NCI-H1417 treated with DMSO at 0.1 percent for 48 hours (cell line): ENCODE measurements at places on chromosomes 3 and 15.

DNA sequence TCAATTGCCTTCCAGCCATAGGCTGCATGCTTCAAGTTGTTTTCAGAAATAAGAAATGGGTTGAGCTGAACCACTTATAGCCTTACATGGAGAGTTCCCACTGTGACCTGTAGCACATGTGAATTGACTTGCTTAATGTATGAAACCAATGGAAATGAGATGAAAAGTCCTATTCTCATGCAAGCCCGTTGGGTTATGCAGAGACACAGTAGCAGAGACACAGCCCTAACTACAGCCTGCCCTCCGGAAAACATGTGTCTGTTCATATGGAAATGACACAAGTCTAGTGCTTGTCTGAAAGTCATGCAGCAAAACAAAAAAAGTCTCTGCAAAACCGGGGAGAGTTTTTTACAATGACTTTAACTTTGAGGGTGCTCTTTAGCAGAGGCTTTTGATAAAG lies 14.5 kb downstream of the HIGD2B start:
- no peak for DNase-seq

- no peak for DNase-seq
Observed at GRCh38 chr3:138206196-138206595, 19.1 kb downstream of the ARMC8 start.

GRCh38 chr15:54675241-54675640 lies 521.5 kb downstream of the RSL24D1 start:
- no peak for DNase-seq

GRCh38 chr3:23480329-23480714 lies 277.2 kb downstream of the UBE2E2 start:
- DNase-seq: no peak

DNA sequence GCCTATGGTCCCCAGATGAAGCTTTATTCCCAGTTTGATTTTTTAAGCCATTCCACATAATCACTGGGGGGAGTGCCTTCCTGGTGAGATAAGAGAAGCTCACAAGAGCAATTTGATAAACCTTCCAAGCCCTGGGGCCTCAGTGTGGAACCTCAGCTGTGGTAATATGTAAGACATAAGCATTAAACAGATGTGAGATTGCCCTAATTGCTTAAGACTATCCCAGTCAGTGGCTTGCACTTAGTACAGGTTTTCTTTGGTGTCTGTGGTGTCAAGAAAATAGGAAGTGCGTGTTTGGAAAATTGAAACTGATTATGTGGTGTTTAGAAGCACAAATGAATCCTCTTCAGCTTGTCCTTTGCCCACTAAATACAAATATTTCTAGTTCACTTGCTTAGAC lies 54.3 kb downstream of the LRRN1 start:
- DNase-seq: no peak

DNA sequence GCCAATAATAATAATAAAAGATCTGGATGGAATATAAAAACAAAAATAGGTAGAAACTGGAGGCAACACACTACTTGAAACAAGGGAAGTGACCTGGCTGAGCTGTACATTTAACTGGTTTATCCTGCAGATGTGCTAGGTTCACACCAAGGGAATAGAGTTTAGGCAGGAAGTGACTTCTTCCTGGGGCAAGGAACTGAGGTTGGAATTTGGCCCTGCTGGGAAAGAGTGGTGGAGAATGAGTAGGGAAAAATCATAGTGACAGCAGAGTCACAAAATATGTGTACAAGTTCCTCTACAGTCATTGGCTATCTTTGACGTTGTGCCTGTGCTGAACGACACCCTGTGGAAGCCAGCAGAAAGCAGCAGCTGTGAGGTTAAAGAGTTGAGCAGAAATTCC lies 44.1 kb downstream of the ARHGAP11B start:
- DNase-seq: no peak

DNA sequence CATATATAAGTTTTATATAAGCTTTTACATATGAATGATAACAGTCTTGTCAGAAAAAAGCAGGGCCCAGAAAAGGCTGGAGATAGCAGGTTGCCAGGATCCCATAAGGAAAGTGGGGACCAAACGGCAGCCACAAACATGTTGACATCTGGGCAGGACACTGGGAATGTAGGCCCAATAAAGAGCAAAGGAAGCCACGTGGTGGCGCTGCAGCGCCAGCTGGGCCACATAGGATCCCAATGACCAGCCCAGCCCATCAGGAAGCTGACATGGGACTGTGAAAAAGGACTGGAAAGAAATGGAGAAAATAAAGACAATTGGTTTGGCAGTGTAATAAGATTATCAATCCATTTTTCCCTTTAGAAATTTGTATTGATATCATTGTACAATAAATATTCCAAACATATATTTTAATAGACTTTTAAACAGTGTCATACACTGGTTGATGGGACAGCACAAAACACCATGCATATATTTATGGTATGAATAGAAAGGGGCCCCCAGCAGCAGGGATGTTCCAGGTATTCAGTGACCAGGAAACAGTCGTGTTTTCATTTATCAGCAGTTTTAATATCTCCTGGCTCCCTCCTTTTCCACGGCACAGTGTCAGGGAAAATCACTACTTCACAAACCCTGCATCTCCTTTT lies 89.0 kb upstream of the STRIT1 start:
- peak; percentile 47 for DNase-seq

- no peak for DNase-seq
Observed at GRCh38 chr3:66483006-66483405, 17.8 kb downstream of the LRIG1 start.

DNA sequence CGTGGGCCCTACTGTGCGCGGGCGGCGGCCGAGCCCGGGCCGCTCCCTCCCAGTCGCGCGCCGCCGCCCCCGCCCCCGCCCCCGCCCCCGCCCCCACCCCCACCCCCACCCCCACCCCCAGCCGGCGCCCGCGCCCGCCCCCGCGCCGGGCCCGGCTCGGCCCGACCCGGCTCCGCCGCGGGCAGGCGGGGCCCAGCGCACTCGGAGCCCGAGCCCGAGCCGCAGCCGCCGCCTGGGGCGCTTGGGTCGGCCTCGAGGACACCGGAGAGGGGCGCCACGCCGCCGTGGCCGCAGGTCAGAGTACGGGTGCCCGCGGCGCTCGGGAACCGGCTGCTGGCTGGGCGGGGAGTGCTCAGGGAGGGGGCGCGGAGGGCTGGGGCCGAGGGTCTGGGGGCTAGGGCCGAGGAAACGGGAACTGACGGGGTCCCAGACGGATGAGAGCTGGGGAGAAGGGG lies 1.1 kb upstream of the PPARG start:
- no peak for DNase-seq

DNA sequence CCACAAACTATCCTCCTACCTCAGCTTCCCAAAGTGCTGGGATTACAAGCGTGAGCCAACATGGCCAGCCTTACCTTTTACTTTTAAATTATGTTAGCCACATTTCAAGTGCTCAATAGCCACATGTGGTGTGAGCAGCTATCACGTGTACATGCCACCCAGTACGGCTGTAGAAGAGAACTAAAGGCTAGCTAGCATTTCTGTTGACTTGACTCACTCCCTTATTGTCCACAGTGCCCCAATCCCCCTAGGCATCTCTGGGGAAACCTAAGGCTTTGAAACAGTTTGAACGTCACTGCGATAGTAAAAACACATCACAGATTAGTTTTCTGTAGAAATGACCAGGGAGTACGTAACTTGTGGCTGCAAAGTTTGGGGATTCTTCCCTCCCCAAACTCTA lies 12.0 kb downstream of the C15orf40 start:
- DNase-seq: no peak
